ENCODE measurements at places on chromosomes 2 and 18. TPM values are rescaled to one million over a fixed set of nuclear protein-coding genes. Genes with fewer than 3 reads are reported as not detected.
A peak's percentile ranks its signal among the peaks of the same experiment; 100 is the strongest.

The SIX3 gene
- not detected for total RNA-seq

The ABCB11 gene
- total RNA-seq = not detected

The CIDEA gene
- not detected for total RNA-seq

GRCh38 chr2:175432793-175433192, 251.3 kb upstream of the ATP5MC3 start:
- no peaks in the 10 kb centered on the region for H3K4me1 ChIP-seq
- DNase-seq = peak; percentile 31
- no peak overlapping the region for H3K4me3 ChIP-seq
- H3K27me3 ChIP-seq = 0 out of 2 replicates have a peak, but pooled peaks cover 3% of the 10 kb centered on the region

DNA sequence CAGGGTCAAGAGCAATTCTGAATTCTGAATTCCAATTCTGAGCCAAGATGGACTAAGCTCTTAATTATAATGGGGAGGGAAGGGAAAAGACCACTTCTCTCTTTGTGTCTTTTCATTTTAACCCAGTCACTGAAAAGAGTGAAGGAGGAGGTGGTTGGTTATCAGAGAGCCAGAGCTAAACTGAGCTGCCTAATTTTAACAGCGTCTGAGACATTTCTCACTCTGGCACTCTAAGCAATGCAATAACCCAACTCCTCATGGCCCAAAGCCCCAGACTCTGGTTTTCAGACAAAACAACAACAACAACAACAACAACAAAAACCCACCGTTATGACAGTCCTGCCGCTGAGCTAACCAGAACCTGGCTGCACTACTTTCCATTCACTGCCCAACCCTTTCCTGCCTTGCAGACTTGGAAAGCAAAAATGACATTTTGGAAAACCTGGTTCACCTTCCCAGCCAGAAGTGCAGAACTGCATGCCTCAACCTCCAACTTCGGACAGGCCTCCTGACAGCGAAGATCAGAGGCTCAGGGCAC, 1.0 kb downstream of the CHST10 start:
- no peaks in the 10 kb centered on the region for H3K27me3 ChIP-seq
- H3K4me3 ChIP-seq = peak overlapping the region; percentile 76
- peaks cover 30% of the 10 kb centered on the region for H3K4me1 ChIP-seq
- peak overlapping the region; percentile 13 for H3K27ac ChIP-seq

GRCh38 chr2:189192766-189193165, 13.2 kb upstream of the COL5A2 start:
- H3K27ac ChIP-seq = no peak overlapping the region
- no peaks in the 10 kb centered on the region for H3K36me3 ChIP-seq
- H3K4me3 ChIP-seq = no peak overlapping the region
- no peaks in the 10 kb centered on the region for H3K4me1 ChIP-seq
- DNase-seq = no peak

DNA sequence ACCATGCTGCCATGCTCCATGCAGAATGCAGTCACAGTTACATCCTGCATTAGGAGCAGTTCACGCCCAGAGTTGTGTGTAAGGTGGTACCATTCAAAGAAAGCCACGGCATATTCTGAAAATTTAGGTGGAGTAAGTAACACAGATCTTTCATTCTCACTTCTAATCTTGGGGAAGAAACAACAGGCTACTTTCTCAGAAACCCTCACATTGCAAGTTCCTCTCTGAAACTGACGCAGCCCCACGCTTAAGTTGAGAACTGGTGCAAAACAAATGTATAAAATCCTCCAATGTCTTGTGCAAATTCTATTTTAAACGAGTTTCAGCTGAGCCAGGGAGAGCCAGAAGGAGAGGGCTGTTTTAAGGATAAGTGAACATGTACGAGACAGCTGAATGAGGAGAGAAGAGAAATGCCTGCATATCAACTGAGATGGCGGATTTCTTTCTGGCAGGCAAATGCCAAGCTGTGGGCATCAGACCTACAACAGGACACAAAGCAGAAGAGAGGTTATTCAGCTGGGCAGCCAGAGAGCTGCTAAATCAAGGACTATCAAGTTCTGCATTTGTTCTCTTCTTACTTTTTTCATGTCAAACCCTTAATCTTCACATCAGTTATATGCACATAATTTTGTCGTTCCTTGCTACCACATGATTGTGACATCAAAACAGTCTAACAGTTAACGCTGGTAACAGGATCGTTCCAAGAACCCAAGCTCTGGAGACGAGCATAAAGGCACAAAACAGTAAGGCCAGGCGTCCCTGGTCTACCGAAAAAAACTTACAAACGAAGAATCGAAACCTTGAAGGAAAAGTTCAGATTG, 6.4 kb downstream of the ARL4C start:
- DNase-seq = no peak
- H3K36me3 ChIP-seq = no peaks in the 10 kb centered on the region
- H3K4me1 ChIP-seq = no peaks in the 10 kb centered on the region
- no peak overlapping the region for H3K27ac ChIP-seq
- H3K27me3 ChIP-seq = no peaks in the 10 kb centered on the region
- H3K4me3 ChIP-seq = no peak overlapping the region

Measured in Karpas-422 (cell line).